ENCODE measurements at places on chromosomes 6 and 20. TPM values are rescaled to one million over a fixed set of nuclear protein-coding genes. Genes with fewer than 3 reads are reported as not detected.

- DNase-seq: peak; percentile 22
Observed at GRCh38 chr6:23301556-23301955, 732.2 kb downstream of the HDGFL1 start.

DNA sequence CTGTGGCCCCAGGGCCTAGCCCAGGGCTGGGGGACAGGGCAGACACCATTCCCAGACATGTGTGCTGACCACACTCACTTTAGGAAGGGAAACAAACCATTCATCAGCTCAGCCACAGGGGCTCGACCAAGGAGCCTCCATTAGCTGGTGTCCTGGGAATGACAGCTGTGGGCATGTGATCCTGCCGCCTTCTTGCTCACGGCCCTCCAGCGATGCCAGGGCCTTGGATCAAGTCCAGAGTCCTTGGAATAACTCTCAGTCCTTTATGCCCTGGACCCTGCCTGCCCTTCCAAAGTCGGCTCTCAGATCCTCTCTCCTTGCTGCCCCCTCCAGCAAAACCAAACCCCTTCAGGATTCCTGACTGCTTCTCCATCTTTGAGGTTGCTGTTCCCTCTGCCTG lies 165.0 kb upstream of the RNF24 start:
- DNase-seq: no peak

- no peak for DNase-seq
Observed at GRCh38 chr20:9082741-9083140, 13.9 kb downstream of the PLCB4 start.

GRCh38 chr20:34701405-34702085 lies 2.6 kb upstream of the TP53INP2 start:
- no peak for DNase-seq

DNA sequence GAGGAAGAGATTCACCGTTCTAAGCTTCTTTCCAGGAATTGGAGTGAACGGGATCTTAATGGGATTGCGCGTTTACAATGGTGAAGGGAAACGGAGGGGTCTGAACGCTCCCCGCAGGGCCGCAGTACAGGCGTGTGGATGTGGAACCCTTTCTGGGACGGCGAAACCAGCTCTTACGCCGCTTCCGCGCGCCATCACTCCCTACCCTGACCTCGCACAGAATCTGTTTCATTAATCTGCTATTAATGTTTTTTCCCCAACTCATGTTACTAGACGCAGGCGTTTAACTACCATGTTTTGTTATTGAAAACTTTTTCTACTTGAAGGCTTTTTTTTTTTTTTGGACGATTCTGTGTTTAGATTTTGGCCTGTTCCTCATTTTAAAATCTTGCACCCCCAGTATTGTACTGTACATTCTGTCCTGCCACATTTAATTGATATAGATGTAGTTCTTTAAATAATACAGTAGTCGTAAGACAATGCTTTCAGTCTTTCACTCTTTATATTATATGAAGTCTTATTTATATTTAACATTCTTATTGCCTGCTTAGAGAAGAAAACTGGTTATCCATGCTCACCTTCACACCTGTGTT lies 696 bp upstream of the SUPT3H start:
- DNase-seq: no peak

- DNase-seq: no peak
Observed at GRCh38 chr6:2943564-2943955, 27.8 kb downstream of the SERPINB6 start.

DNA sequence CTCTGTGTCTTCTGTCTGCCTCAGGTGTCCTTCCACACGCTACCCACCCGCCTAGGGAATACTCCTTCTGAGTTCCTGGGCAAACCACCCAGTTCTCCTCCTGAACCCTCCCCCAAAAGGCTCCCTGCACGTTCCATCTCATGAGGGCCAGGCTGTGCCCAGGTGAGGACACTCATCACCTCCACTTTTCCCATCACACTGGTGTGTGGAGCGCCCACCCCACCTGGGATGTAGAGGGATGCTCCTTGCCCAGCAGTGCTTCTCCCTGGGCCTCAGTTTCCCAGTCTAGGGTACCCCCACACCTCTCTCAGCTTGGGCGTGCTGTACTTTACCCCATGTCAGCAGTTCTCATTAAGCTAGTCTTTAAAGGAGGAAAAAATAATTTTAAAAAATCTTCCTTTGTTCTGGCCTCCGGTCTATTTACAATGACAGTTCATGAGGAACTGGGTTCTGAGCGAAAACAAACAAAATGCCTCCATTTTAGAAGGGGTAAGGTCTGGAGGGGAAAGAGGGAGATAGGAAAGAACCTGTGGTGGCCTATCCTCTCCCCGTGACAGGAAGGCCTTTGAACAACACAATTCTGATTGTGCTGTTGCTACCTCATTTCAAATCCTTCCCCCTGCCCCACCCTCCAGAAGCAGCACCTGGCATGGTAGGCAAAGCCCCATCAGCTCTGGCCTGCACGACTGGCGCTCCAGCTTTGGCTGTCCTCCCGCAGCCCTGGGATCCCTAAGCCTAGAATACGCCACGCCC lies 1.7 kb upstream of the C20orf203 start:
- DNase-seq: no peak

- DNase-seq: no peak
Observed at GRCh38 chr6:111406200-111406721, 76.8 kb downstream of the REV3L start.

DNA sequence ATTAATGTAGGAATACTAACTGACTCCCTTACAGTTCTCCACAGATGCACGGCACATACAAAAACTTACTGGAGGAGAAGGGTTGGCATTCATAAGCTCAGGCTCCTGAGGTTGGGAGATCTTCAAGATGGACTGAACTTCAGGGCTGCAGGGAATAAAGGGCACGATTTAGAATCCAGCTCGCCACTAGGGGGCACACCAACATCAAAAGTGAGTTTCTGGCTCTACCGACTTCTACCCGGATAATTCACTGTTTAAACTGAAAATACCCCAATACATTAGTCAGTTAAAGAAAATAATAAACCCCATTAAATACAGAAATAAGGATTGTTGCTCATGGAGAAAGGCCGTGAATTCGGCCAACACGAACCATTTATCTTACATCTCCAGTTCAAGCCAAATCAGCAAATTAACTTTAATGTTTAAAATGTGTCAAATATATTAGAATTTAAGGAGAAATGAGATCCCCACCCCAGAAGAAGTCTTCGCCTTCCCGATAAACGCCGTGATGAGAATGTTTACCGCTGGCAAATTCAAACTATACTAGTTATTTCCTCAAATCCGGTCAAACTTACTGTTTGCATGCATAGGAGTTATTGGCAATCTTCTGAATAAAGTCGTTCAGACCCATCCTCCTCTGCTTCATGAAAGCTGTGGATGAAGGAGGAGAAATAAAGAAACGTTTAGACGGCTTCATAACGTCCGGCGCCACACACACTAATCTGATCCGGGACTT lies 121.7 kb upstream of the SLC2A12 start:
- DNase-seq: peak; percentile 77

GRCh38 chr6:36130667-36131510 lies 576 bp downstream of the MAPK13 start:
- DNase-seq: no peak

DNA sequence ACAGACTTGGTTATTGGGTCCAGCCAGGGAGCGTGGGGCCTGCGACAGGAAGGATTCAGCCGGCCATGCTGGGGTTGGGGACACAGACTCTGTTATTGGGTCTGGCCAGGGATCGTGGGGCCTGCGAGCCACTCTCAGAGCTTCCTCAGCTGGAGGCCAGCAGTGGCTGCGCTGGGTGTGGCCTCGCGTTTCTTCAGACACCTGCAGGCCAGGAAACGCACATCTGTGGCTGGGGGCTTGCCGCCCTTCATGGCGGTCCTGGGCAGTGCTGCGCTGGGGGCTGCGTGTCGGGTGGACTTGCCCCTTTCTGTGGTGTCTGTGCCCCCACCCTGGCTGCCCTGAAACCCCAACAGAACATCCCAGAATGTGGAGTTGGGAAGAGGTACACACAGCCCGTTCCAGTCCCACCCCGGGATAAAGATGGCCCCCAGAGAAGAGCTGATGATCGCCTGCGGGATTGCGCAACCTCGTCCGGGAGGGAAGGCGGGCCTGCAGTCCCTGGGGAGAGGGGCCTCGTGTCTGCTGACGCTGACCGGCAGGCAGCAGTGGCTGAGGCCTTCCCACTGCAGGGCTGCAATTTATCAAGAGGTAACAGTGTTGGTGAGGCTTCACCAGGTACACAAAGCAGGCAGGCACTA lies 16.9 kb upstream of the MTG2 start:
- DNase-seq: no peak

DNA sequence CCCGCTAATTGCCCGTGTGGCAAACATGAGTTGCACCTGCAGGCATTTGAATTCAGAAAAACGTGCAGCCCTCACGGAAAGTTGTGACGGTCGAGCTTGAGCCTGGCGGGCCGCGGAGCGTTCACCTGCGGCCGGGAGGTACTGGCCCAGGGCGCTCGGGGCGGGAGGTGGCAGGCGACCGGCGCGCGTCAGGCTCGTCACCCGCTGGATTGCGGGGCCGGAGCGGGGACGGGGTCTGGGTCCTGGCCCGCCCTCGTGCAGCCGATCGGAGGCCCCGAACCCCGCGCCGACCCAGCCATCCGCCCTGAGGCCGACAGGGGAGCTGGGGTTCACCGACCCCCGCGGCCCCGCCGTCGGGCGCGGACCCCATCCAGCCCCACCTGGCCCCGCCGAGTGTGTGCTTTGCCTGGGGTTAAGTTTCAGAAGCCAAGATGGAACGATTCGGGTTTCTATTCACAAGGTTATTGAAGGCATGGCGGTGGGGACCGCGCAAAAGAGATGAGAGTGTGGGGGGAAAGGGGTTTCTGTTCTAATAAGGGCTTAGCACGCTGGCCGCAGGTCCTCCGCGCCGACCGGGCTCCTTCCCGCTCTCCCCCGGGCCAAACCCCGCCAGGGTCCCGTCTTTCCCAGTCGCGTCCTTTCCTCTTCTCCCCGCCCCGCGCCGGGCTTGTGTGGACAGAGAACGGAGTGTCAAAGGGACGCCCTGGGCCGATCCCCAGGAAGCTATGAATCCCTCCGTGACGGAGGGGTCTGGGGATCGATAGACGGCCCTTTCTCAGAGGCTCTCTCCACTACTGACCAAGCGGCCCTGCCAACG lies 1.6 kb upstream of the HEY2 start:
- DNase-seq: no peak

The PTGIS gene
- 79.1 TPM for total RNA-seq

DNA sequence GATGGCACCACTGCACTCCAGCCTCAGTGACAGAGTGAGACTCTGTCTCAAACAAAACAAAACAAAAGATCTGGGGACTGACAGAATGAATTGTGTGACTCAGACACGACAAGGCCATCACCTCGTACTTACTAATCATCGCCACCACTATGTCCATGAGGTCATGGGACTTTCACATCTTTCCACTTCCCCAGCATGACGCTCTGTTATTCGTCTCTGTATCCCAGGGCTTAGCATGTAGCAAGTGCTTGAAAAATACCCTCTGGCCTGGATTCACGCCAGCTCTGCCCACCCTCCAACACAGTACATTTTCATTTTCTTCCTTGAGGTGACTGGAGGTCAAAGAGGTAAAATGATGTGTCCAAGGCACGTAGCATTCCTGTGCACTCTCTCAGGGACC lies 27.8 kb downstream of the FGD2 start:
- no peak for DNase-seq

- DNase-seq: peak; percentile 17
Observed at GRCh38 chr6:14883921-14884320, 361.9 kb upstream of the JARID2 start.
